ENCODE measurements at places on chromosomes 3 and 15.

- DNase-seq: no peak
These were observed 61.0 kb downstream of the CCK start for GRCh38 chr3:42204867-42205599.

DNA sequence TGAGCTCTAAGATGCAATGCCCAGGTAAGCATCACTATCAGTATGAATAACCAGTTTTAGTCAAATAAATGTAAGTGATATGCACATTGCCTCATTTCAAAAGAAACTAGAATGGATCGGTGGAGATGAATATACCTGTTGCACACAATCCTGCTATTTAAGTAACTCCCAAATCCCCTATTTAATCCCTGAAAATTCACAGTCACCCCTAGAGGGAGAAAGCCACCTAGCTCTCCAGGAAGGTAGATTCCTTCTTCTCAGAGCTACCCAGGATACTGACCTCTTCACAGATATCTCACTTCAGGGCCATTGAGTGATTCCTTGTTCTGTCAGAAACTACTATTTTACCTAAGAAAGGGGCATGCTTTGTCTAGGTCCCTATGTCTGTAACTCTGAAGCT, 11.7 kb downstream of the LSAMP start:
- DNase-seq: no peak

DNA sequence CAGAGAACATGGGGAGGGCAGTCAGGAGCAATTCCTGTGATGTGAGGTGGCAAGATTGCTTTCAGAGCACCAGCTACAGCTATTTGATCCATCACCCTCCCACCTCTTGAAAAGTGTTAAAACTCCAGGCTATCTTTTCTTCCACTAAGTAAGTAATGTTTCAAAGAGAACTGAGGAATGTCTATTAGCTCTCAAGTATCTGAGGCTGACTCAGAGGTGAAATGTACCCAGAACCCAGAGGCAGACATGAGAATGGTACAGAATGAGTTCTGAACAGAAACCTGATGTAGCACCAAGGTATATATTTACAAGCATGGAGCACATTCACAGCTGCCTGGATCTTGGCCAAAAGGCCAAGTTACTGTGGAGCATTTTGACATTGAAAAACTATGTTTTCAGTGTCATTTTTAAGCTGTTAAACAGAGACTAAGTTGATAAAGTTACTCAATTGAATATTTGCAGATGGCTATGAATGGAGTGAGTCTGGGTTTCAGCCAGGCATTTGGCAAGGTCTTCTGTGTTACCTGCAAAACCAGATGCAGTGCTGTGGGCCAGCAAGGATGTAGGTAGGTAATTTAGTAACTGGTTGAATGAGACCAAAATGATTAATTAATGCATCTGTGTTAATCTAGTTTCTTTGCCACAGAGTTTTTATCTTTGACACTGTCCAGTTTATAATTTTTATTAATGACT, 227.7 kb upstream of the CD96 start:
- DNase-seq: peak; percentile 35

DNA sequence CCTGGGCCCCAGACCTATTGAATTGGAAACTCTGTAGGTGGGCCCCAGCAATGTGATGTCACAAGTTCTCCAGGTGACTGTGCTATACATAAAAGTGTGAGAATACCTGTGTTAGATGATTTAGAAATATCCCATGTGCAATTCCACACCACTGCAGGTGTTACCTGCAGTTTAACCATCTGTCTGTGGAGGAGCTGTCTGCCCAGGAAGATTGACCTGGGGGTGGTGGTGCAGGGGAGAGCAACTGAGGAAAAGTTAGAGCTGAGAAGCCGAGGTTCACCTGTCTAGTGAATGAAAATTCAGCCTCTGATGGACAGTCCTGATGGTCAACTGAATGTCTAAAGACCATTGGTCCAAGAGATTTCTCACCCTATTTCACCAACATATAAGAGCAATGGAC, 132.2 kb upstream of the SLC24A5 start:
- DNase-seq: no peak

DNA sequence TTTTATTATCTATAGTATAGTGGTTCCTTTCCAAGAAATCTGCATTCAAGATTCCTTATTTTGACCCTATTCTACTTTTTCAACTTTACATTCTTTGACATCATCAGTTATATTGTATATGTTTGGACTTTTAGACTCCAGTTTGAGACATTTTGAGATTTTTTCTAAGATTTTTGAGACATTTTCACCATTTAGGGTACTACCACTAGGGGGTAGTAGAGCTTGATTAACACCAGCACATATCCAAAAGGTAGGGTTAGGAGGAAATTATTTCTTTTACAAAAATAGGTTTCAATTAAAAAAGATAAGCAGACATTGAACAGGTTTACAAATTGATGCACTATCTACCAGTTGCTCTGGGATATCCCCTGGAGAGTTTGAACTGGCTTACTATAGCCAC, 262.5 kb downstream of the SCAPER start:
- DNase-seq: no peak

- DNase-seq: no peak
These were observed 59.3 kb upstream of the OSTN start for GRCh38 chr3:191139736-191140135.

- DNase-seq: no peak
These were observed 42.2 kb downstream of the POC1A start for GRCh38 chr3:52112056-52112455.

GRCh38 chr15:39124155-39124552, 456.7 kb upstream of the THBS1 start:
- DNase-seq: no peak

- DNase-seq: peak; percentile 49
These were observed 63.7 kb downstream of the SLC12A8 start for GRCh38 chr3:125148836-125149235.

GRCh38 chr15:71187526-71187925, 72.3 kb downstream of the THSD4 start:
- DNase-seq: no peak

DNA sequence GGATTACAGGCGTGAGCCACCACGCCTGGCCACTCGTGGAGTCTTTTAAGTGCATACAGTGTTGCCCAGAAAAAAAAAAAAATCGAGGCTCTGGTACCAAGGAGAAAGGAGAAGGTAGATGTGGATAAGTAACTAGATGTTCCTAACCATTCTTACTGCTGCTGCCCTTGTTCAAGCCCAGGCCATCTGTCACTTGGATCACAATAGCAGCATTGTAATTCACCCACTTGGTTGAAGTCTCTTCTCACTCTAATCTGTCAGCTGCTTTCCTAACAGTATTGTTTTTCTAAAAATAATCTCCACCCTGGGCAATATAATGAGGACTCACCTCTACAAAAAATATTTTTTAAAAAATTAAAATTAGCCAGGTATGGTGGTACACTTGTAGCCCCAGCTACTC, 58.0 kb upstream of the CRTC3 start:
- no peak for DNase-seq

GRCh38 chr3:141853081-141853601, 23.3 kb upstream of the ATP1B3 start:
- DNase-seq: no peak

DNA sequence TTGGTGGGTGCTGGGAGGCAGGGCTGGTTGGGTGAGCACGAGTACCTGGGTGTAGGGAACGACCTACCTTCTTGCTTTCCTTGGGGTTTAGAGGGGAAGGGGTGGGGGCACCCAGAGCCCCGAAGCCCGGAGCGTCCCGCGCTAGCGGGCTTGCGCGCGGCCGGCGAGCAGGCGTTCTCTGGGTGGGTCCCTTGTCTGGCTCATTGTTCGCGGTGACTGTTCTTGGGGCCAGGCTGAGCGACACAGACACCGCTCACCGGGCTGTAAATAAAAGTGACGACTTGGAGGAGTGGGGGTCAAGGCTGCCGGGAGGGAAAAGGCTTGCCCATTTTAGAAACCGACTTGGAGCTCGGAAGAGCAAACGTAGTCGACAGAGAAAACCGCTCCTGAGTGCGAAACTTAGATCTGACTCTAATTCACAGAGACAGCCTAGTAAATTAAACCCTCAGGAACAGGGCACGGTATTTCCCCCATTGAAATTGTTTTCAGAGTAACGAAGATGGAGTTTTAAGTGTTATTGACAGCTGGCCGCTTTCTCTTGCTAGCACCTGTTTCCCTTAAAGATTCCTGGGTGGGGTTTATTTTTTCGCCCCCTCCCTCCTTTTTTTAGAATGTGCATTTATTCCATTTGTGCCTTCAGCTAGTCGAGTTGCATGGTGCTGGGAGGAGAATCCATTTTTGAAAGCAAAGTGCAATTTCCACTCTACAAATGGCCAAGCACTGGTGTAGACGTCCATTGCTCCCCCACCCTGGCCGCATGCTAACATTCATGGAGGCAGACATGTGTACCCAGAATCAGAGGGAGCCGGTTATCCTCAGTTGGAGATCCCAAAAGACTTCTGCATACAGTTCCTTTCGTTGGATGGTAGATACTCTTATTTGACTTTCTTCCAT, 532.1 kb upstream of the SEMA6D start:
- peak; percentile 32 for DNase-seq

DNA sequence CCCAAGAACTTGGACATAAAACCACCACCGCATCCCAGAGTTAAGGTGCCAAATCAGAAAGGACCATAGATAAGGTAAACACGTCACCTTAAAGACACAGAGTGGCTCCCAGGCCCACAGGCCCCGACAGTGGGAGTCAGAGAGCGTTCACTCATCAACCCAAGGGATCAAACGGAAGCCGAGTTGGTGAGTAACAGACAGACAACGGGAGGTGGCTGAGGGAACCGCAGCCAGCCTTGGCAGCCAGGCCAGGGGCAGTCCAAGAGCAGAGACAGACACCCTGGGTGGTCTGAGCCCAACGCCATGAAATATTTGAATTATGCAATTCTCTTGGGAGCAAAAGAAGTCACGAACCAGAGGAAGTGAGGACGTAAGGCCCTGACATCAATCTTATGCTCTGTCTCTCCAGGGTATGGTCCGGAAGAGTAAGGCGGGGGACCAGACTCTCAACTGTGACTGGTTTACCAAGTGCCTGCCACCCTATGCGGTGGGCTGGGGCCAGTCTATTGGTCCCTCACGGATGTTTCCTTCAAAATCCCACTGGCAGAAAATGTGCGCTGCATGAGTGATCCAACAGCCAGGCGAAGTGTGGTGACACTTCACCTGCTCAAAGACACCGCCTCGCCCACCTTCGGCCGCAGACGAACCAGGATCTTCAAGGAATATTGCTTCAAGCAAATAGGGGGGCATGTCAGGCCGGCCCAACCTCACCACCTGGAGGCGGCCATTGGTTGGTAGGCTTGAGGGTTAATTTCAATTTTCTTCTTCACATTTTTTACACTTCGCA, 34.3 kb downstream of the TMEM44 start:
- DNase-seq: peak; percentile 83

GRCh38 chr3:65899226-65899625, 139.5 kb downstream of the MAGI1 start:
- DNase-seq: no peak

GRCh38 chr3:139564294-139564861, 24.8 kb upstream of the RBP1 start:
- peak; percentile 24 for DNase-seq
